AG09319 (cell line): ENCODE measurements at places on chromosomes 7 and 10.

DNA sequence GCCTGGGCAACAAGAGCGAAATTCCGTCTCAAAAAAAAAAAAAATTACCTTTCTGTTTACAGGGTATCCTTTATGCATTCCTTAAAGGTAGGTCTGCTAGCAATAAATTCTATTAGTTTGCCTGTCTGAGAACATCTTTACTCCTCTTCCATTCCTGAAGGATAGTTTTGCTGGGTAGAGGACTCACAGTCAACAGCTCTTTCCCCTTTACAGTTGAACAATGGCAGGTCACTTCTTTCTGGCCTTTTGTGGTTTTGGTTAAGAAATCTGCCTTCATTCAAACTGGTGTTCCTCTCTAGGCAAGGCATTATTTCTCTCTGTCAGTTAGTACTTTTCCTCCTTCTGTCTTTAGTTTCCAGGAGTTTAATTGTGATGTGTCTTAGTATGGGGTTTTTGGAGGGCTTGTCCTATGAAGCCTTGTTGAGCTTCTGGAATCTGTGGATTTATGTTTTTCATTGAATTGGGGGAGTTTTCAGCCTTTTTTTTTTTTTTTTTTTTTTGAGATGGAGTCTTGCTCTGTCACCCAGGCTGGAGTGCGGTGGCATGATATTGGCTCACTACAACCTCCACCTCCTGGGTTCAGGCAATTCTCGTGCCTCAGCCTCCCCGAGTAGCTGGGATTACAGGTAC is 4.8 kb upstream of the DNAAF5 start:
- no peak for DNase-seq

- DNase-seq: no peak
Measured at GRCh38 chr10:110563132-110563531, 4.4 kb upstream of the SMC3 start.

DNA sequence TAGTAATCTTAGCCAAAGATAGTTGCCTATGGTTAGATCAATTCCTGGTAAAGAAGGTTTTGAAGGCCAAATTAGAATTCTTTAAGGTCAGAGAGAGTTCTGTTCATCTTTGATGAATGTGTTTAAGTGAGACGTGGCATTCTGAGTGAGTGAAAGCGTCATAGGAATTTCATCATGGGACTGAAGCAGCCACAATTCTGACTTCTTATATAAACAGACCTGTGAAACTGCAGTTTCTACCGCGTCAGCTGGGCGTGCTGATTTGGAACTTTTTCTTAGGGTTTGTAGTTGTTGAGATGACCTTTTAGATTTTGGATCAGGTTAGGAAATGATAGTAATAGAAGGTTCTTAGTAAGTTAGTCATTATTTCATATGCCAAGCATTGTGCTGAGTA is 103.8 kb downstream of the CNNM2 start:
- DNase-seq: no peak

- no peak for DNase-seq
Measured at GRCh38 chr7:125358551-125359167, 429.0 kb upstream of the POT1 start.

DNA sequence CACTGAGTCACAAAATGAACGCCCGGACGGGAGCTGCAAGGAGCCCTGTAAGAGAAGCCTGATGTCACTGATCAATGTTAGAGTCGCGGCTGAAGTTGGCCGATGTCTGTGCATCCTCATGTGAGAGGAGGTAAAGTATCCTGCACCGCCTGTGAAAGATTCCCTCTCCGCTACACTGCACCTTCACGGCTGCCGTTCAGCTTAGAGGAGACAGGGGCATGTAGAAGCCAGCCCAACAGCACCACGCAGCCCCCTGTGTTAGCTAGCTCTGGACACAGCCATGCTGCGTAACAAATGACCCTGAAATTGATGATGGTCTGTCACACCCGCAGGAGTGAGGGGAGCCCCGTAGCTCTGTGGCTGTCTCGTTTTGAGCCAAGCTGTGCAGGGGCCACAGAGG is 81.5 kb upstream of the DIP2C start:
- DNase-seq: no peak

GRCh38 chr7:141115965-141116364 is 42.1 kb downstream of the TMEM178B start:
- DNase-seq: no peak
